ENCODE measurements at places on chromosomes 1 and 21.

- DNase-seq: no peak
These were observed 174.6 kb downstream of the HLX start for GRCh38 chr1:221053889-221054288.

DNA sequence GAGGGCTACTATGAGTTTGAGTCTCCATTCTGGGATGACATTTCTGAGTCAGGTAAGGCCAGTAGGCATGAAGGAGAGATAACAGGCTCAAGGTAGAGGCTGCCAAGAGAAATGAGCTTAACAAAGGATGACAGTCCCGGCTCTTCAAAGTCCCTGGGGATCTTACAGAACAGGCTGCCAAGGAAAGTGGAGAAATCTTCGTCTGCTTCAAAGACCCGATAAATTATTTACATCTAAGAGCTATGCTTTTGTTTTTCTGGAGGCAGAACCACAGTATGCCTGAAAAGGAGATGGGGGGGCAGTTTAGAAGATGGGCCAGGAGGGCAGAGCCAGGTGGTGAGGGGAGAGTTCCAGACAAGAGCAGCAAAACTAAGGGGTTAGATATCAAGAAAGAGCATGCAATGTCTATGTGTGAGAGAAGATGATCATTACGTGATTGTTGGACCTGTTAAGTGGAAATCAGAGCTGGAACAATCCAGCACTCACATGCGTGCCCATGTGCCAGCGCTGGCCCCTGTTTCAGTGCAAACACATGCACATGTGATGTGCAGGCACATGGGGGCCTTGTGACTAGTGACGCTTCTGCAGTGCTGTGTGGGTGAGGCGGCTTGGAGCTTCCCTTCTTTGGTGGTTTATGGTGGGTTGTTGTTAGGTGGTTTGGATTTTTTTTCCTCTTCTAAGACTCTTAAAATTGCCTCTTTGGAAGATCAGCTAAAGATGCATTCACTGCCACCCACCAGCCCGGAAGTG is 25.7 kb downstream of the CAMK1G start:
- no peak for DNase-seq

DNA sequence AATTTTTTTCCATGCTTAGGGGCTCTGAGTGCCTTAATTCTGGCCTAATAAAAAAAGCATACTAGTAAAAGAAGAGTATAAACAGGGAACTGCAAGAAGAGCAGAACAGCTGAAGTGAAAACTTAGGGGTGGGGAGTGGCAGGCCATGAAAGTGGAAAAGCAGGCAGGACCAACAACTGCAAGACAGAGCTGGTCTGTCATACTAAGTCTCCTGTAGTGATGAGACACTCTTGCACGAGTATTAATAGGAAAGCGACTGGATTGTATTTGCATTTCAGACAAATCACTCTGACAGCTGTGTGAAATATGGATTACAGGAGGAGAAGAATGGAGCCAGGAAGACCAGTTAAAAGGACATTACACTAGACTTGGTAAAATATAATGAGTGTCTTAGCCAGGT is 449.9 kb downstream of the NUF2 start:
- no peak for DNase-seq

GRCh38 chr1:197399755-197400521 is 131.9 kb downstream of the CRB1 start:
- peak; percentile 55 for DNase-seq

DNA sequence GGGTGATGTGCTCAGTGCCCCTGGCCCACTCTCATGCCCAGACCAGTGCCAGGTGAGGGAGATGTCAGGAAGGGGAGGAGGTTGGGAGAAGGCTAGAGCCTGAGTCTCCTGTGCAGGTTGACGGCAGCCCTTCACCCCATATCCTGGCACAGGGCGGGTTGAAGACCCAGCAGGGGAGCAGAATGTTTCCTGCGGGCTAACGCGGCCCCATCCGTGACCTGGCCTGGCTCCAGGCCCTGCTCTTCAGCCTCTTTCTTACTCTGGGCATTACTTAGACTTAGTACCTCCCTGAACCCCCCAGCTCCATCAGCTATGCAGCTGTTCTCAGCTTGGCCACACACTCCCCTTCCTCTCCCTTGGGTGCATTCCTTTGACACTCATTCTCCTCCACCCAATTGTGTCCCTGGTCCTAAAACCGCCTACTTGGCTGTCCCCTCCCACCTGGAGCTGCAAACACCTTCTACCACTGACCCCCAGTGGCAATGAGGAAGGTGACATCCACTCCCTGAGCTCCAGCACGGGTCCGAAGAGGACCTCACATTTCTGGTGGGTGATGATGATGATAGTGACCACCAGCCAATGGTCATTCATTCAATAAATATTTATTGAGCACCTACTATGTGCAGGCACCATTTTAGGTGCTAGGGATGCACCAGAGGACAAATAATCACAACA is 179.0 kb downstream of the PTPRU start:
- no peak for DNase-seq

DNA sequence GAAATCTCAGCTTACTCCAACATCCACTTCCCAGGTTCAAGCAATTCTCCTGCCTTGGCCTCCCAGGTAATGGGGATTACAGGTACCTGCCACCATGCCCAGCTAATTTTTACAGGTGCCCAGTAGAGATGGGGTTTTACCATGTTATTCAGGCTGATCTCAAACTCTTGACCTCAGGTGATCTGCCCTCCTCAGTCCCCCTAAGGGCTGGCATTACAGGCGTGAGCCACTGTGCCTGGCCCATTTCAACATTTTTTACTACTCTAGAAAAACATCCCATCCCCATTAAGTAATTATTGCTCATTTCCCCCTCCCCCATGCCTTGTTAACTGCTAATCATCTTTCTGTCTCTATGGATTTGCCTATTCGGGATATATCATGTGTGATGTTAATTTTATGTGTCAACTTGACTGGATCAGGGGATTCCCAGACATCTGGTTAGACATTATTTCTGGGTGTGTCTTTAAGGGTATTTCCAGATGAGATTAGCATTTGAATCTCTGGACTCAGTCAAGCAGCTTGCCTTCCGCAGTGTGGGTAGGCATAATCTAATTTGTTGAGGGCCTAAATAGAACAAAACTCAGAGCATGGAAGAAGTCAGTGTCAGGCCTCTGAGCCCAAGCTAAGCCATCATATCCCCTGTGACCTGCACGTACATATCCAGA is 33.0 kb upstream of the ZBTB8B start:
- DNase-seq: no peak

DNA sequence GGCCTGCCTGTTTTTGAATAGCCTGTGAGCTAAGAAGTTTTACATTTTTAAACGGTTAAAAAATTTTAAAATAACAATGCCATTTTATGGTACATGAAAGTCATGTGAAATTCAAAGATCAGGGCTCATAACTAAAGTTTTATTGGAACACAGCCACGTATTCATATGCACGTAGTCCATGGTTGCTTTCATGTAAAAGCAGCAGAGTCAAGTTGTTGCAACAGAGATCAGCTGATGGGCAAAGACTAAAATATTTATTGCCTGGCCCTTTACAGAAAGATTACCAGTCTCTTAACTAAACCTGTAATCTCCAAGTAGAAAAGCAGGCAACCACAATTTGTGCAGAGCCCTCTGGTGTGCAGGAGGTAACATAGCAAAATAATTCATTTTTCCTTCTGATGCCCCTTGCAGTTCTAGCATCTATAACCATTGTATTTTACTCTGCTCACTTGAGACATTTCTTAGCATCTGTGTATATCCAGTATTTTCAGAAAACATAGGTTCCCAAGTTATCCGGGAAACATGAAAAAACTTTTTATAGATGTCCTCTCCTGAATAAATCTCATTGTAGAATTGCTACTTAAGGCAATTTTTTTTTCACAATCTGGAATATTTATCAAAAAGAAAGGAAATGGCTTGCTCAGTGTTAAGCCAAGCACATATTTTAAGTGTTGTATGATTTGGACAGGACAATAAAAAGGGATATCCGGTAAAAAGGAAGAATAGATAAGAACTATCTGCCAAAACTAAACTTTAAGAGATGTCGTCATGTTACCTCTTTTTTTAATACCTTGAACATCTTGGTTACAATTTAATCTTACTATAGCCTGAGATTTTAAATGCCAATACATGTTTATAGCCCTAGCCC is 430.8 kb downstream of the PLPP3 start:
- no peak for DNase-seq

All from activated CD4-positive, alpha-beta T cell treated with anti-CD3 and anti-CD28 coated beads, Interleukin-2, amount 50 U/mL, for 16 hours (primary cell).